ENCODE measurements at places on chromosomes 7 and 10. TPM values are rescaled to one million over a fixed set of nuclear protein-coding genes. Genes with fewer than 3 reads are reported as not detected.

Gene HDAC9
- 34.2 TPM for total RNA-seq

- no peak for DNase-seq
Measured at GRCh38 chr10:35463105-35463867, 127.0 kb downstream of the CCNY start.

Gene SORBS1
- total RNA-seq: 145 TPM

GRCh38 chr10:115024371-115024770, 68.8 kb upstream of the ATRNL1 start:
- no peak for DNase-seq

DNA sequence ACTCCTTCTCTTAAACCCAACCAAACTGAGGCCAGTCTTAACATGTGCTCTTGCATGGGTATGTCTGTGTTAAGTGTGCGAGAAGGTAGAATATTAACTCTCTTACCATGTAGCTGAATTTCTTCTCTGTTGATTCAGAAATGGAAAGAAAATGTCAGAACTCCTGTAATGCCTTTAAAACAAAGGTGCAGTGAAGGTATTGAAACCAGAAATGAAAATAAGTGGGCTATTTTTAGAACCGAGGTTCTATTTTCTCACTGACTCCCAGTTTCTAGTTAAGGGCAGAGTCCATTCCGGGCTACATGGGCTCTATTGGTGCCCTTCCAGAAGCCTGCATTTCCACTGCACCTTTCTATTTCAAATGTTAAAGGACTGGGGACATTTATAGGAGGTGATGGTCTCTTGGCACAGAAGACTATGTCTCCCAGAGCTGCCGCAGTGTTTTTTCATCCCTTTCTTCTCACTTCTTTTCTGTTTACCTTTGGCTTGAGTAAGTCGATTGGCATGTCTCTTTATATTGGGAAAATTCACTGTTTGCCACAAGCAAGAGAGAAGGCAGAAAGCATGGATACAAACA, 174.9 kb downstream of the LRMDA start:
- DNase-seq: no peak

DNA sequence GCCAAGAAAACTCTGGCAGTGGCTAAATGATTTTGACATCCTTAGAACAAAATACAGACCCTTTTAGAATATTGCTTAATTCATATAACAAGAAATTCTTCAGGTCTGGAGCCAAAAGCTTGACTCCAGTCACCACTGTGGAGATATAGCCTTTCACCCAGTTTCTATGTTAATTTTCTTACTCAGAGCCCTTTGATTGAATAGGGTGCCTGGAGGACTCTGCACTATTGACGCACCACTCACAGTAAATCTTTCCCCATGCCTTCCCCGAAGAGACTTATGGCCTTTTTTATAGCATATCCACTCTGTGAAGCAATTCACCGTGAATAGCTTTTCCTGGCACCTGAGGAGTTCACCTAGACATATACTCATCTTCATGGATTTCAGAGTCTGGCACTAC, 613.8 kb downstream of the ZWINT start:
- no peak for DNase-seq
